ENCODE measurements at places on chromosomes 1 and 21.

- no peak for DNase-seq
These were observed 156.8 kb downstream of the NTPCR start for GRCh38 chr1:233107130-233107660.

DNA sequence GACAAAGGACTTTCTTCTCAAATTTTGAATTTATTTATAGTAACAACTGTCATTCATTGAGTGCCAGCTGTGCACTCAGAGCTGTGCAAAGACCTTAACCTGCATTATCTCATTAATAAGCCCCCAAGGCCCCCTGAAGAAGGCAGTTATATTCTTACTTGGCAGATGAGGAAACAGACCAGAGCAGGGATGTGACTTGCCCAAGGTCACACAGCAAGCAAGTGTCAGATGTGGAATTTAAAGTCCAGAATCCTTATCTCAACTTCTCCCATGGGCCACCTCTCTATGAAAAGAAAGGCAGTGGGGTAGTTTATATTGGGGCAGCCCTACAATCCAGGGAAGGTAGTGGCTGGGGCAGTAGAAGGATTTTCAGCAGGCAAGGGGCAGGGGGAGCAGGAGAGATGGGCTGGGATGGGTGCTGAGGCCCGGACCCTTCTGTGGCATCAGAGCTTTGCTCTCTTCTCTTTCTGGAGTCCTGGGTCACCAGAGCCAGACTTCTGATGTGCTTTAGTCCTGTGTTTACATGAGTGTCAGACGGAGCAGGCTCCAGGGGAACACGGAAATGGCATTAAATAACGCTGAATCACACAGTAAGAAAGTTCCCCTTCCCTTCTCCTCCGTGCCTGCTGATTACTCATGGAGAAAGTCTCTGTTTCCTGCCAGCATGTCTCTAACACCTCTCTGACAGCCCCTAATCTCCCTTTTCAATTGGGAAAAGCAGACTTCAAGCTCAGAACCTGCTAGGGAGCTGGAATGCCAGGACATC, 39.5 kb downstream of the EPHB2 start:
- DNase-seq: no peak

- no peak for DNase-seq
These were observed 10.7 kb downstream of the LRRC47 start for GRCh38 chr1:3785456-3786157.

DNA sequence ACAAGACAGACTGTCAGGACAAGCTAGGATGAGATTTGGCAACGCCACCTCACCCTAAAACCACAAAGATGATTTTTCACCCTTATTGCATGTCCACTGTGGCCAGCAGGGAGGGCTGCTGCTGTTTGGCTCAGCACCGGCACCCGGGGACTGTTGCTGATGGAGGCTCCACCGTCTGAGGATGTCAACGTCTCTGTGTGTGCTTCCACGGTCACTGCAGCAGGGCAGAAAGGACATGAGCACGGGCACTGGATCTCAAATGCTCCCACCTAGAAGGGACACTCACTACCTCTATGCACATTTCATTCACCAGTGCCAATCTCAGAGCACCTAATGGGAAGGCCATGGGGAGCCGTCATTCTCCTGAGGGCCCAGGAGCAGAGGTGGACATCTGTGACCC, 599.6 kb downstream of the PTPRU start:
- no peak for DNase-seq

DNA sequence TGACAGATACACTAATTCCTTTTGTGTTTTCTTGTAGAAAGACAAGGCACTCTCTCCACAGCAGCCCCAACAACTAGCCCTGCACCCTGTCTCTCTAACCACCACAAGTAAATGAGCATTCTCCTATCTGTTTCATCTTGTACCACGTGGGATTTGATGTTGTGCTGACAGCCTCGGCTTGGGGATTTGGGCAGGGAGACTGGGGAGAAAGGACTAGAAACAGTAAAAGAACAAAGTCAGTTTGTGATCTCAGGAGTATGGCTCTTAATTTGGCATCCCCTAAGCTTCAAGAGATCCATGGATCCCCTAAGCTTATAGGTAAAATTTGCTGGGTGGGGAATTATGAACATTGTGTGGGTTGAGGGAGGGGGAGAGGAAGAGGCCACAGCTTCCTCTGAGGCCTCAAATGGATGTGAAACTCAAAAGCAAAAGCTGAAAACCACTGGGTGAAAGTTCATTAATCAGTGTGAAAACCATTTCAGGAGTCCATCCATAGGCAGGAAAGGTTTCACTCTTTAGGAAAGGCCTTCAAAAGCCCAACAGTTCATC, 3.1 kb downstream of the C1orf162 start:
- DNase-seq: no peak

GRCh38 chr1:248857201-248857600, 1.7 kb downstream of the ZNF692 start:
- DNase-seq: no peak

DNA sequence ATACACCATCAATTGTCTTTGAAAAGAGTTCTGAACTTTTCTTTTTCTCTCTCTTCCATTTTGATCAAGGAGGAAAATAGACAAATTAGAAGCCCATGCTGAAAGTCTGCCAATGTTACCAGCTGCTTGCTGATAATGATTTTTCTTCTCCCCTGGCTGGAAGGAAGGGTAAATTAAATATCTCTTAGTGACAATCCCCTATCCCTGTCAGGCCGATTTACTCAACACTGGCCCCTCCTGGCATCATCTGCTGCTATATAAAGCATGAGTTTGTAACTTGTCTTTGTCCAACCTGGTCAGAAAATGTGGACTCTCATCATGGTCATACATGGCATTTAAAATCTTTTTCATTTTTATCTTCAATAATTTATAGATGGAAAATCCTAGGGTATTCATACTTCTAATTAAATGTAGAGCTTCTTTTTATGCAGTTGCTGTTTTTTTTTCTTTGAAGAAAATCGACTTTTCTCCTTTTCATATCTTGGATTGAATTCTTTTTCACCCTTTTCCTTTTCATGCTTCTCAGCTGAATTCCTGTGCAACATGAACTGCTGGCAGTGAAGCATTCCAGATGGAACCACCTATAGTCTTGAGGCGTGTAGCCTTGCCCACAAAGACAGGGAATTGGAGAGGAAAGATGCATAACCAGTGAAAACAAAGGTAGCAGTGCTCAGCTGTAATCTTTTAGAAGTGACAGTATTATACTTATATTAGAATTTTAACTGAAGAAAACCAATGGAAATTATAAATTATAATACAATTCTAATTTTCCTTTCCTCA, 214.7 kb upstream of the PTGFR start:
- DNase-seq: no peak

DNA sequence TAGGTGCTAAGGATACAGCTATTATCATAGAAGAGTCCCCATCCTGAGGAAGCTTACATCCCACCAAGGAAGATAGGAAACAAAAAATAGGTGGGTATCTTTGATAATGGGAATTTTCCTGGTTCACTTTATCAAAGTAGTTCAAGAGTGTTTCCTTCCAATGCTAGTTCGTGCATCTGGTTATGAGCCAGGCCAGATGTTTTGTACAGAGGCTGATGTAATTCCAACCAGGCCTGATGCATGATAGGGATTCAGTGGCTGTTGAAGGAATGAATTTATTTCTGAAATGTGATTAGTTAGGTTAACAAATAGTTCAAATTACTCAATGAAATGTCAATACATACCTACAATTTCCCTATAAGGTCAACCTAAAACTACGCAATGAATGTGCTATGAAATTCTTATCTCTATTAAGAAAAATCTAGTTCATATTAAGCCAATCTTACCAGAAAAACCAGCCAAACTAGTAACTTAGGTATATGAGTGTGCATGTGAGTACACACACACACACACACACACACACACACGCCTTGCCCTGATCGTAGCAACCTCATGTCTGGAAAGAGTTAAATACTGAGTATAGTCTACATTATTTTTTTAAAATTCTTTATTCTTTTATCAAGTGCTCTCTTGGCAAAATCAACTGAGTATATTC, 9.5 kb upstream of the ZBTB18 start:
- no peak for DNase-seq

Measured in stimulated activated CD8-positive, alpha-beta memory T cell treated with anti-CD3 and anti-CD28 coated beads, Interleukin-7, amount 100 ng/mL, for 1 hour (primary cell).